ENCODE measurements at places on chromosomes 13 and 19.

- DNase-seq, result no peak
These were observed 35.6 kb downstream of the RASA3 start for GRCh38 chr13:114096811-114097211.

DNA sequence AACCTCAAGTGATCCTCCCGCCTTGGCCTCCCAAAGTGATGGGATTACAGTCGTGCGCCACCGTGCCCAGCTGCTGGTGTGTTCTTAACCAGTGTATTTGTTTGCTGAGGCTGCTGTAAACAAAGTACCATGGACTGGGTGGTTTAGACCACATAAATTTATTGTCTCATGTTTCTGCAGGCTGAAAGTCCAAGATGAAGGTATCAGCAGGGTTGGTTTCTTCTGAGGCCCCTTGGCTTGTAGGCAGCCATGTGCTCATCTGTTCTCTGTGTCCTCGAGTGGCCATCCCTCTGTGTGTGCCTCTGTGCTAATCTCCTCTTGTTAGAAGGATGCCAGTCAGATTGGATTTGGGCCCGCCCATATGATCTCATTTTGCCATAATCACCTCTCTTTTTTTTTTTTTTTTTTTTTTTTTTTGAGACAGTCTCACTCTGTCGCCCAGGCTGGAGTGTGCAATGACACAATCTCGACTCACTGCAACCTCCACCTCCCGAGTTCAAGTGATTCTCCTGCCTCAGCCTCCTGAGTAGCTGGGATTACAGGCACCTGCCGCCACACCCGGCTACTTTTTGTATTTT lies 31.8 kb downstream of the PEX11G start:
- no peak for DNase-seq

GRCh38 chr19:2546128-2547032 lies 70.5 kb downstream of the GADD45B start:
- no peak for DNase-seq

DNA sequence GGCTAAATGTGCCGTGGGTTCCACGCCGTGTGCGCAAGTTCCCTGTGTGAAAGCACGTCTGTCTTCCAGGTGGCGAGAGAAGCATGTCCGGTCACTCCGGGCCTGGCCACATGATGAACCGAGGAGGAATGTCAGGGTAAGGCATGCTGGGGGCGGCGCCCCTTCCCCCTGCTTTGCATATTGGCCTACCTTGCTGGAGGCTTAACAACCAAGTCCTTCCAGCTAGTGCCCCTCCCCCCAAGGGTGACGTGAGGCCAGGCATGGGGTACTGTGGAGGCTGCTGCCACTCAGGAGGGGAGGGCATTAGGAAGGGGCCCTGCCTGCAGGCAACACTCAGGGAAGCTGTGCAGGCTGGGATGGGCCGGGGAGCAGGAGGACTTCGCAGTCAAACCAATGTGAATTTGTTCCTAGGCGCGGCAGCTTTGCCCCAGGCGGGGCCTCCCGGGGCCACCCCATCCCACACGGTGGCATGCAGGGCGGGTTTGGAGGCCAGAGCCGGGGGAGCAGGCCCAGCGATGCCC lies 12.5 kb downstream of the MICOS13 start:
- no peak for DNase-seq

Measured in NCI-H2227 treated with DMSO at 0.1 percent for 48 hours (cell line).